ENCODE measurements at places on chromosomes 5 and 9.

DNA sequence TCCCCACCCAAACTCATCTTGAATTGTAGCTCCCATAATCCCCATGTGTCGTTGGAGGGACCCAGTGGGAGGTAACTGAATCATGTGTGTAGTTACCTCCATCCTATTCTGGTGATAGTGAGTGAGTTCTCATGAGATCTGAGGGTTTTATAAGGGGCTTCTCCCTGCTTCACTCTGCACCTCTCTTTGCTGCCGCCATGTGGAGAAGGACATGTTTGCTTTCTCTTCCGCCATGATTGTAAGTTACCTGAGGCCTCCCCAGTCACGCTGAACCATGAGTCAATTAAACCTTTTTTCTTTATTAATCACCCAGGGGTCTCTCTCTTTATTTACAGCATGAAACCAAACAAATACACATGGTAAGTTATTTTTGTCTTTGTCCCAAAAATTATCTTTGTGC, 726.1 kb downstream of the CDH18 start:
- DNase-seq, result no peak

DNA sequence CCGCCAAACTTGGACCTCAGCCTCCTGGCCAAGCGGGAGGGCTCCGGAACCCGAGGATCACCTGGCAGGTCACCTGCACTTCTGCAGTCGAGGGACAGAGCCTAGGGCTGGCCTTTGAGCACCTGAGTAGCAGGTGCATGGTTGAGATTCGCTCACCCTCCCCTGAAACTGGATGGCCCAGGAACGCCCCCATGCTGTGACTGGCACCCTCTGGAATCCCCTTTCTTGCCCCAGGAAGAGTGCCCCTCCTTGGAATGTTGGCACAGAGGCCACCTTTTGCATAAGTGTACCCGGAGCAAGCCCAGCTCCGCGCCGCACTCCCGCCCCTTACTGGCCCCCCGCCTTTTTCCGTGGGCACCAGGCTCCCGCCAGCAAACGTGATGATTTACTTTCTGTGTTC, 112.5 kb upstream of the IER5L start:
- no peak for DNase-seq

GRCh38 chr5:82019342-82020138, 47.7 kb downstream of the ATG10 start:
- DNase-seq, result peak; percentile 83

DNA sequence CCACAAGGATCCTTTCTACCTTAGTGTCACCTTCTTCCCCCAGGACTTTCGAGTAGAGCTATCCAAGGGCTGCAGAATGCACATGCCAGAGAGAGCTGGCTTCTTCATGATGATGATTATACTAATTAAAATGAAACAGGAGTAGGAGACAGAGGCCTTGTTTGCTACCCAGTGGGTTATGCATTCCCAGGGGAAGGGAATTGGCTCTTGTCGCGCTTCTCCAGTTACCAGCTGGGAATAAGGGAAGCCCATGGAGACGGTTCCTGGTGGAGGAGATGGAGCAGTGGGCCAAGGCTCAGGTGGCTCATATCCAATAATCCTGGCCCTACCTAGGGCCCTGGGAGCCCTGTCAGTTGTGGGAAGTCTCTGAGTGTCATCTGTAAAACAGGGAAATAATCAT, 65.1 kb downstream of the WWC1 start:
- peak; percentile 75 for DNase-seq

GRCh38 chr5:123036391-123037103, at the start of gene PPIC:
PPIC (minus strand) TSS chr5:123036725; CDS start chr5:123036625, 100 bp downstream.
- DNase-seq, result peak; percentile 45

DNA sequence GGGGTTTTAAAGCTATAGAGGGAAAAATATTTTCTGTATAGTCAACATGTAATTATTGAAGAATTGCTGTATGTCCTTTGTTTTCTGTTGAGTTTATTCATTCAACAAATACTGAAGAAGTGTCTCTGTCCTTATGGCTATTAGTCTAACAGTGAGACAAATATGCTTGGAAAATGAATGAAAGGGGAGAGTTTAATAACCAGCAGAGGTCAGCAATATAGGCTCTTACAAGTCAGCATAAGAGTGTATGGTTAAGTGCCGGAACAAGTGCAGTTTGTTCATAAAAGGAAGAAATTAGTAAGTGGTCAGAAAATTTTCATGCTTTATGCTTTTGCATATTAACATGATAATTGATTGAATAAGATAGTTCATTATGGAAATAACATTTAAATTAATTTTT, 3.6 kb downstream of the SCAMP1 start:
- DNase-seq, result no peak

- peak; percentile 76 for DNase-seq
These were observed 17.4 kb downstream of the CDH9 start for GRCh38 chr5:27020973-27021372.

DNA sequence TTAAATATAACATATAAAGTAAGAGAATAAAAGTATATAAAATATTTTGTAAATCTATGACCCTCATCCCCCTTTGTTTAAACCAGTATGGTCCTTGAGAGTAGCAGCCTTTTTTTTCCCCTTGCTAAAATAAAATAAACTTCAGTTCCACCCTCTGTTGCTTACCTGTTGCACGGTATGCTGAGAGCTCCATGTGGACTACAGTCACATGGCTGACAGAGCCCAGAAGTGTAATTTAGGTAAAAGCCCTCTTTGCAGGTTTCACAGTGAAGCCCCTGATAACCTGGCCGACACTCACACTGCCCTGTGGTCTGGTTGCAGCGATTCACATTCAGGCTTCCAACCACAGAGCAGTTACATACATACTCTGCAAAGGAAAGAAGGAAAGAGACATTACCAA, 55.1 kb downstream of the MEGF9 start:
- no peak for DNase-seq

GRCh38 chr5:128197896-128198522, 114.4 kb downstream of the SLC12A2 start:
- no peak for DNase-seq

GRCh38 chr9:2414465-2414864, 207.1 kb upstream of the VLDLR start:
- DNase-seq, result no peak

- DNase-seq, result no peak
These were observed 157.1 kb downstream of the ZNF462 start for GRCh38 chr9:107020040-107020530.

GRCh38 chr5:116045821-116046220, 13.5 kb downstream of the ARL14EPL start:
- DNase-seq, result no peak

DNA sequence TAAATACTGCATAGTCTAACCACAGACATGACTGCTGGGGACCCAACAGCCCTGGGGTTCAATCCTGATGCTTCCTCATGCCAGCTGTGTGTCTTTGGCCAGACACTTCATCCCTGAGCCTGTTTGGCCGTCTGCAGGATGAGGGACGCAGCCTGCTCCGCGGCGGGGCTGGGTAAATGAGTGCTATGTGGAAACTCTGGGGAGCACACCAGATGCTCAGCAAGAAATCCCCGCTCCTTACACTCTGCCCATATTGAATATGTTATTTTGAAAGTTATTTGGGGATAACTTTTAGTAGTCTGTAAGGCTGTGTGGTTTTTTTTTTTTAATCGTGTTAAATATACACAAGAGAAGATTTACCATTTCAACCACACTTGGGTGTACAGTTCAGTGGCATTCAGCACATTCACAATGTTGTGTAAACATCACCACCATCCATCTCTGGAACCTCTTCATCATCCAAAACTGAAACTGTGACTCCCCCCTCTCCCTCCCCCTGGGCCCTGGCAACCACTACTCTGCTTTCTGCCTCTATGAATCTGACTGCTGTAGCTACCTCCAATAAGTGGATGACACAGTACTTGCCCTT, 42.7 kb downstream of the SH3PXD2B start:
- DNase-seq, result no peak

GRCh38 chr9:3912280-3912679, 386.5 kb upstream of the RFX3 start:
- DNase-seq, result no peak

GRCh38 chr9:32550150-32550561, 2.0 kb upstream of the SMIM27 start:
- peak; percentile 11 for DNase-seq

DNA sequence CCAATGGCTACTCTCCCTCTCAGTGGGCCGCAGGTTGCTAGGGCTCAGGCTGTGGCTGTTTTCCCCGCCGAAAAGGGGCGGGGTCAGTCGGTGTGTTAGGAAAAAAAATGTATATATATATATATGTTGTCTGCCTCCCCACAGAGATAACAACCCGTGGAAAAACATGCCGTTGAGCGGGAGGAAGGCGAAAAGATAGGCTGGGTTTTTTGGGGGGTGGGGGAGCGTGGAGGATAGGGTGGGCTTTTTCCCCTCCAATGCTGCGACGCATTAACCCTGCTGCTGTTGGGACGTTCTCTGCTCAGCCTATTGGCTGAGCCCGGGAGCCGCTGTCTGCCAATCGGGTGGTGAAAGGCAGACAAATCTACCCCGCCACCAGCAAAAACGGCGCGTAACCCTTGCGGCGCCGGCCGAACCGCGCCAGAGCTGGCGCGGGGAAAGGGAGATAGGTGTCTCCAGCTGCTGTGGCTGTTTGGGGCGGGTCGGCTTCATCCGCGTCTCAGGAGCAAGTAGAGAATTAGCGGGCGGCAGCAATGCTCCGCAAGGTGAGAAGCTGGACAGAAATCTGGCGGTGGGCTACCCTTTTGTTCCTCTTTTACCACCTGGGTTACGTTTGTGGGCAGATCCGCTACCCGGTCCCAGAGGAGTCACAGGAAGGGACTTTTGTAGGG, at the start of gene PCDHGC4:
Gene PCDHGC4 (plus strand): TSS at position 390 of the 671 bp plus-strand sequence. CDS start 144 bp downstream, at position 534.
- no peak for DNase-seq

GRCh38 chr5:131635684-131636572, 899 bp upstream of the RAPGEF6 start:
- DNase-seq, result peak; percentile 31

GRCh38 chr9:88015606-88016005, 41.3 kb upstream of the CDK20 start:
- DNase-seq, result no peak

DNA sequence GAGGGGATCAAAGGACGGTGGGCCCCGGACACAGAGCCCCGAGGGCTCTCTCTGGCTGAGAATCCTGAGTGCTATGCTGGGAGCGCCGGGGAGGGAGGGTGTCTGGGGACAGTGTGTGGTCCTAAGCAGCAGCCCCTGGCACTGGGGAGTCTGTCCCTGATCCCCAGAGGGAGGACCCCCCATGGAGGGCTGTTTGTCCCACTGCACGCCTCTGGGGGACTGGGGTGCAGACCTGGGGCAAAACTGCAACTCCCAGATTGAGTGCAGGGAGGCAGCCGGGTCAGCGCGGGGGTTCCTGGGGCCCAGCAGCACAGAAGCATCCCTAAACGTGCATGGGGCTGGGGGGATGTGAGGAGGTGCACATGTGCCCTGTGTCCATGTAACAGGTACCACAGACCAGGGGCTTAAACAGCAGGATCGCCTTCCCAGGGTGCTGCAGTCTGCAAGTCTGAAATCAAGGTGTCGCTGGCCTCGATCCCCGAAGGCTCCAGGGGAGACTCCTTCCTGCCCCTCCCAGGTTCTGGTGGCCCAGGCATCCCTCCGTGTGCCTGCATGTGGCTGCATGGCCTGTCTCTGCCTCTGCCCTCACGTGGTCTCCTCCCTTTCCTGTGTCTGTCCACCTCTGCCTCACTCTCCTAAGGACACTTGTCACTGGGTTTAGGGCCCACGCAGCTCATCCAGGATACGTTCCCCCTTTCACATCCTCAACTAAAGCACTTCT, 35.9 kb upstream of the IRX4 start:
- no peak for DNase-seq
